Stimulated activated CD4-positive, alpha-beta T cell treated with anti-CD3 and anti-CD28 coated beads, Interleukin-4, amount 100 ng/mL, for 4 hours (primary cell): ENCODE measurements at places on chromosomes 12 and 14.

DNA sequence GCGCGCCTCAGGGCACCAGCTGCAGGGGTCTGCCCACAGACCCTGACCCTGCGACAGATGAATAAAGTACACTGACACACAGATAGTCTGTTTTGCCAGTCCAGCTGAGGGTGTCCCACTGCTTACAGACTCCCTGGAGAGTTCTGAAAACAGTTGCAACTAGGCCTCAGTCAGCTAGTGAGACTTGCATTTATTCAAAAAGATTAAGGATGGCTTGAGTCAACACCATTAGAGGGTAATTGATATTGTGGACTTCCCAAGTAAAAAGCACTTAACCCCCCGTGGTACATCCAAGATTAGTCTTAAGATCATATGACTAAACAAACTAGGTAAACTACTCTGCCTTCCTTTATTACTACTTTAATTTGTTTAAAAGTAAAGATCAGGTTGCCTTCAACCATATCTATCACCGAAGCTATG is 11.1 kb upstream of the PSEN1 start:
- no peak for DNase-seq

DNA sequence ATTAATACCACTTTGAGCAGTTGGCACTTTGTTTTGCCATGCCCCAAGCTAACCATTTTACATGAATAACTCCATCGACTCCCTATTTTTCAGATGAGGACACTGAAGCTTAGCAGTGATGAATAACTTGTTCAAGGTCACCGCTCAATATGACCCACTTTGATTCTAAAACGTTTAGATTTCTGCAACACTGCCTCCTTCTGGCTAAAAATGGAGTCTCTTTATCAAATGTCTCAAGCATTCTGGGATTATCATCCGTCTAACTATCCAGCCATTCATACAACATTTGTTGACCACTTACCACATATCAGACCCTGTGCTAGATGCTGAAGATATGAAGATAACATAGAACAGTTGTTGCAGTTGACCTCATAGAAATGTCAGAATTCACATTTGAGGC is 298.0 kb downstream of the PPFIA2 start:
- no peak for DNase-seq

DNA sequence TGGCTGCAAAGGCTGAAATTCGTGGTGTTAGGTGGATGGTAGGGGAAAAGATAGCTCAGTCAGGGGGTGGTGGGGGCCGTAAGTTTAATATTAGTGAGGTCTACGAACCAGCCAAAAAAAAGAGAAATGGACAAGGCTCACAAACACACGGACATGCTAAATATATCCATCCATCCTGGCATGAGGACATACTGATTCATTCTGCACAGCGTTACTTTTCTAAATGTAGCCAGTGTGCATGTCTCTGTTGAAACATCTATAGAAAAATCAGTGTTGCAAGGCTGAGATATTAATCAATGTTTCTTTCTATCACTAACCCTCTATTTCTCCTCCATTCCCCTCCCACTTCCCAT is 150.6 kb downstream of the PIWIL1 start:
- DNase-seq: no peak

DNA sequence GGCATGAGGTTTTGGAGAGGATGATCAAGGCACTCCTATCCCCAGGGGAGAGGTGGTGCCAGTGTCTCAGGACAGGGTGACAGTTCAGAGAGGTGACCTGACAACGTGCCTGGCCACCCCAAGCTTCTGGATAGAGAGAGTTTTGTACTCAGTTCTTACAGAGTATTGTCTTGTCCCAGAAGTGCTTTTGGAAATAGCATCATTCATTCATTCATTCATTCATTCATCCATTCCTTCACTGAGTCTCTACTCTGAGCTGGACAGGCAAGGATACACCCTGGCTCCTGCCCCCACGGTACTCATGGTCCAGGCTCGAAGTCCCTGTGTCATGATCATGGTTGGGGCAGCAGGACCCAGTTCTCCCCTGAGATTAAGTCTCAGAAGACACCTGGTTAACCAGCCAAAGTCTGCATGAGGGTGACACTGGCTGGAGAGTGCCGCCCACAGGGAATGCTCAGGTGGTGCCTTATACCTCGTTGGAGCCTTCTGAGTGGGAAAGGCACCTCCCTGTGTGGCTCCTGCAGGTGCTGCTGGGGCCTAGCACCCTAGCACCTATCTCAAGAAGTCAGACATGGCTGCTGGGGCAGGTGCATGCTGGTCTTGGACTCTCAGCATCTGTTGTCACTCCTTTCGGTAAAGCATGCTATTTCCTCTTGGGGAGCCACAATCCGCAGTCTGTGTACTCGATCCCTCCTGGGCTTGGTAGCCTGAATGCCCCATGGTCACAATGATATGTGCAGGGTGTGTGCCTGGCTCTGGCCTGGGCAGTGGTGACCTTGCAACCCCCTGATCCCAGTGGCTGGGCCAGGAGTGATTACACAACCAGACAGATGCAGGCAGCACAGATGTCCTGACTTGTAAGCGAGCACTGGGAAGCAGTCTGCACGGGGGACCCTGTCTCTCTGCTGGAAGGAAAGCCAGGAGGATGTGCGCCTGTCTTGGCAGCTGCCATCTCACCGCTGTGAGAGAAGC is 57.8 kb downstream of the C14orf132 start:
- no peak for DNase-seq

DNA sequence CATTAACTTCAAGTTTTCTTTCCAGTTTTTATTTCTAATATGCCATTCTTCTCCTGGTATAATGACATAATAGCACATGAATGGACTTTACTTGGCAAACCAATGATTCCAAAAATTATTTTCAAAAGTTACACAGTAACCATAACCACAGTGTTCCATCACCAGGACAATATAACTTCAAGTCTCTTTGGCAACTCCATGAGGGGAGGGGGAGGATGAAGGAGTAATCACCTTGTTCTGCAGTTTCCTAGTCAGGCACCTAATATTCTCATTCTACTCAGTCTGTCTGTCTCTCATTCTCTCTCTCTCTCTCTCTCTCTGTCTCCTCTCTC is 66.6 kb downstream of the BTG1 start:
- no peak for DNase-seq

GRCh38 chr12:92431146-92431545 is 271.6 kb upstream of the PLEKHG7 start:
- no peak for DNase-seq

- DNase-seq: no peak
Measured at GRCh38 chr12:109263439-109263838, 45.6 kb downstream of the FOXN4 start.

DNA sequence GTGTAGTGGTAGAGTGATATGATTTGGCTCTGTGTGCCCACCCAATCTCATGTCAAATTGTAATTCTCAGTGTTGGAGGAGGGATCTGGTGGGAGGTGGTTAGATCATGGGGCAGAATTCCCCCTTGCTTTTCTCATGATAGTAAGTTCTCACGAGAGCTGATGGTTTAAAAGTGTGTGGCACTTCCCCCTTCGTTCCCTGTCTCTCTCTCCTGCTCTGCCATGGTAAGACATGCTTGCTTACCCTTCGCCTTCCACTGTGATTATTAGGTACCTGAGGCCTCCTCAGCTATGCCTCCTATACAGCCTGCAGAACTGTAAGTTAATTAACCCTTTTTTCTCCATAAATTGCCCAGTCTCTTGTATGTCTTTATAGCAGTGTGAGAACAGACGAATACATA is 115.7 kb upstream of the FUT8 start:
- no peak for DNase-seq

- DNase-seq: no peak
Measured at GRCh38 chr14:67636361-67636919, 16.7 kb downstream of the ARG2 start.

DNA sequence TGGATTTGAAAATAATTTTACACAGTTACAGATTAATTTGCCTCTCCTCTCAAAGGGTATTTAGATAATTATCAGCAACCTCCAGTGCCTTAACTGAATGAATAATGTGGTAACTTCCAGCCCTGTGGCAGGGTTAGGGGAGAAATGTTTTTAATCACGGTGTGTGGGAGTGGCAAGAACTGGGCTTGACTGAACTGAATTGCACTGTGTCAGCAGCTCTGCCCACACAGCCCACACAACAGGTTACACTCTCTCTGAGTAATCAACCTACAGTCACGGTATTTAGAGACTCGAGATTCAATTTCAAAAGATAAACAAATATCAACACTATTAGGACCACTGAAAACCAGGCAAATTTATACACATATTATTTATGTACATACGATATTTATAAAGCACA is 198.5 kb downstream of the KCNC2 start:
- DNase-seq: no peak
